ENCODE measurements at places on chromosomes 2 and 18.

DNA sequence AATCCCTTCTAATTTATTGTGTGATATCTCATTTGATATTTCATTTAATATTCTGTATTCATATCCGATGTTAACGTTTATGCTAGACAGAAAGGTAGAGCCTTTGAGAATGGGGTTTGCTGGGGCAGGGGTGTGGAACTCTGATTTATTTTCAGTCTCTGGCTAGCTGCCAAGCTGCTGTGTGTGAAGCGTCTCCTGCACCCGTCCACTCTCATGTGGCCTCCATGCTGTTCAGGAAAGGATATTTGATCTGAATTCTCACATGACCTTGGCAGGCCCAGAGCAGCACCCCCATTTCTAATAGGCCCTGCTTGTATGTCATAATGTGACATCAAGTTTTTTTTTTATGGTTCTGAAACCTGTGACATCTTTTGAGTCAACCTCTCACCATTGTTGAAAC, 1.6 kb downstream of the IL1R1 start:
- DNase-seq: no peak

- DNase-seq: no peak
Observed at GRCh38 chr2:148519013-148519412, 125.5 kb upstream of the EPC2 start.

- no peak for DNase-seq
Observed at GRCh38 chr2:60742419-60742818, 13.6 kb upstream of the PAPOLG start.

DNA sequence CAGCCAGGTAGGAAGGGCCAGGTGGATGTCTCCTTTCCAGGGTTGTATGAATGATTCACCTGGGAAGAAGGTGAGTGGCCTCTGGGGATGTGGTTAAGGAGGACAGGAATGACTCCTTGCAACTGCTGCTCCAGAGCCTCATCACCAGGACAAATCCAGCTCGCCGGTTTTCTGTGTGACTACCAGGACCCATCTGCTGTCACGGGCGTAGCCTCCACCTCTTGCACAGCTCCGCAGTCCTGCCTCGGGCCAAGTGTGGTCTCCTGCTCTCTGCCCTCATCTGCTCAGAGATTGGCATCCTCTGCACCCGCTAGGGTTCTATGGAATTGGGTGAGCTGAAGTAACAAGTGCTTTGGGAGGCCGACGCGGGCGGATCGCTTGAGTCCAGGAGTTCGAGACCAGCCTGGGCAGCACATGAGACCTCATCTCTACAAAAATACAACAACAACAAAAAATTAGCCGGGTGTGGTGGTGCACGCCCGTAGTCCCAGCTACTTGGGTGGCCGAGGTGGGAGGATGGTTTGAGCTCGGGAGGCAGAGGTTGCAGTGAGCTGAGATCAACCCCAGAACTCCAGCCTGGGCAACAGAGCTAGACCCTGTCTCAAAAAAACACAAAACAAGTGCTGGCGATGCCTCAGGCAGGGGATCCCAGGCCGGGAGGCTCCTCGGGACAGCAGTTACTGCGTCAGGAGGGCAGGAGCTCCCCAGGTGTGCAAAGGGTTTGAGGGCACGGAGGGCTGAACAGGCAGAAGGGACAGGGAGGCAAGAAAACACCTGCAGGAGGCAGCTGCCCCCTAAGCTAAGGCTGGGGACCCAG, 831 bp upstream of the D2HGDH start:
- no peak for DNase-seq

DNA sequence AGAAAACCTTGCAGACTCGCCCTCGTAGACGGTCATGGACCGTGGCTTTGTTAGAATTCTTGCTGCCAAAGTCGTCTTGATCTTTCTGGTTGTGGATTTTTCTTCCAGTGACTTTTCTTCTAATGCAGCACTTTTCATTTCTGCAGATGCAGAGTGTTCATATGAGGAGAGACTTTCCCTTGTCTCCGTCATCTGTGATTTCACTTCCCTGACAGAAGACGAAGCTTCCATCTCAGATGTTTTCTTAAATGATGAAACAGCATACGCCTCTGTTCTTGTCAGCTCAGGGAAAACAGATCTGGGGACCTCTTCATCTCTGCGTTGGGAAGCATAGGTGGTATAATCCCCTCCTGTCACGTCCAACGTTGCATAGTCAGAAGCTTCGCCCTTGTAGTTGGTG, 50.9 kb downstream of the PLEKHA3 start:
- no peak for DNase-seq

DNA sequence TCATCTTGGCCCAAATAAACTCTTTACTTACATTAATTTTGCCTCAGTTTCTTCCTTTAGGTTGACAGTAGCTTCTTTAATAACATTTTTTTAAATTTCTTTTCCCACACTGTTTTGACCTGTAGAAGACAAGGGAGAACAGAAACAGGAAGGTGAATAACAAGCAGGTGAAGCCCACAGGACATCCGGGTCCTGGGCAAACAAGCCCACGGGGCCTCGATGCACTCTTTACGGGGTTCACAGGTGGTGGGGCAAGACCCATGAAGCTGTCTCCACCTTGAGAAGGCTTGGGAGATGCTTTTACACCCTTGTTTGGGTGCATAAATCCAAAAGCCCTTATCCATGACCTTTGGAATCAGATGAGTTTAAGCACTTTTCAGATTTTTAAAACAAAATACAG, 301.0 kb upstream of the MGAT5 start:
- no peak for DNase-seq

DNA sequence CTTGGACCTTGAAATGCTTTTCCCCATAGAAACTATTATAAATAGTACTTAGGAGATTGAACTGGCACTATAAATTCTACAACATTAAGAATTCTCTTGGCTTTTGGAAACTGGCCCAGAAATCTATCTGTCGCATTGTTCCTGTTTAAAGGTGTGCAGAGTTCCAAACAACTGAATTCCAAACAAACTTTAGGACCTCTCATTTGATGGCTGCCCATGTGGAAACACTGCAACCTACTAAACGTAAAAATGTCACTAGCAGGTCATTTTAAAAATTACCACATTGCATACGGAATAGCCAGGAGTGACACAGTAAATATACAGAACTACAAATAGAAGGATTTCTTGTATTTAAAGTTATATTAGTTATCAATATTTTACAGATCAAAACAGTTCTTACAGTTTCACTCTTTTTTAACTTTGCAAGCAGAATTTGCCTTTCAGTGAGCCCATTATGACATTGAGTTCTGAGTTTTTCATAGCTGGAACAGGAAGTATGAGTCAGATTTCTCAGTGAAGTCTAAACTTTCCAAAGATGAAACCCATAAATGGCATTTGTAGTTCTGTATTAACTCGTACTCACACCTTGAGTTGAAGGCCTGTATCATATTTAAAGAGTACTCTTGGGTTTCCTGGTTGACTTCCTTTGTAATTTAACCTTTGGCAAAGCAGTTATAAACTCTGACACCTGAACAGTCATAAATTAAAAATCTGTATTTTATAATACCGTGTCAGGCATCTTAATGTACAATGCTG, 142.3 kb upstream of the BOD1L2 start:
- DNase-seq: peak; percentile 39

GRCh38 chr2:46297546-46298271, 502 bp downstream of the EPAS1 start:
- no peak for DNase-seq

GRCh38 chr2:143668234-143668633, 539.0 kb downstream of the ARHGAP15 start:
- no peak for DNase-seq

DNA sequence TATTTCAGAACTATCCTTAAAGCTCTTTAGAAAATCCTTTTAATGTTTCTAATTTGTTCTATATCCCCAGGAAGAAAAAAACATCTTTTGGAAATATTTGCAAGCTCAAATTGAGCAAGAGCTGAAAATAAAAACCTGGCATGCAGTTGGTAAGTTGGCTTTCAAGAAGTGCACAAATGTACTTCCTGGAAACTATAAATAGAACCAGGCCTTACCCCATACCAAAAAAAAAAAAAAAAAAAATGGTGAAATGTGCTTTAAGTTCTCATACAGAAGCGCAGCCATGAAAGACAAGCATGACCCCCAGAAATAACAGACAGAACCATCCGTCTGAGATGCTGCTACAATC, 178.5 kb downstream of the HDAC4 start:
- DNase-seq: peak; percentile 85

All from GF-D8 (cell line).